ENCODE measurements at places on chromosomes 4 and X. TPM values are rescaled to one million over a fixed set of nuclear protein-coding genes. Genes with fewer than 3 reads are reported as not detected.
A peak's percentile ranks its signal among the peaks of the same experiment; 100 is the strongest.

- H3K27me3 ChIP-seq, result no peaks in the 10 kb centered on the region
- H3K4me1 ChIP-seq, result no peaks in the 10 kb centered on the region
- no peak for DNase-seq
These were observed 61.8 kb downstream of the CLNK start for GRCh38 chr4:10622728-10623127.

- DNase-seq, result no peak
- H3K36me3 ChIP-seq, result peaks cover 95% of the 10 kb centered on the region
- peaks cover 15% of the 10 kb centered on the region for H3K4me1 ChIP-seq
- no peak overlapping the region for H3K4me3 ChIP-seq
These were observed 10.7 kb downstream of the SMARCA5 start for GRCh38 chr4:143524211-143524610.

DNA sequence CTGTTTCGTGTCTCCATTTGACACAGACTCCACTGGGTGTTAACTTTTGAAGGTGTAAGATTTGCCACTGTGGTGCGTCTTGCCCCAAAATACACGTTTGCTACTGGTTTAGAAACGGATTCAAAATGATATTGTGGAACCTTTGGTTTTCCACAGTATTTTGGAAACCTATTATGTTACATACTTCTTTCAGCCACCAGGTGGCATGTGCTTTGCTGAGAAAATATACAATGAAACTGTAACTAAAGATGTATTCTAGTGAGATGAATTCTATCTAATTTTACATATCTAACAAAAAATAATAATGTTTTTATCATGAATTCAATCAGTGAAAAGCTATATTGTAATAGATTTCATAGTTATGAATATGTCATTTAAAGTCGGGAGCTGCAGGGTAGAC, 28.4 kb upstream of the SLITRK4 start:
- no peak overlapping the region for H3K4me3 ChIP-seq
- no peaks in the 10 kb centered on the region for H3K27me3 ChIP-seq
- H3K36me3 ChIP-seq, result no peaks in the 10 kb centered on the region
- H3K27ac ChIP-seq, result no peak overlapping the region

GRCh38 chr4:1347410-1347864, 429 bp downstream of the UVSSA start:
- H3K4me3 ChIP-seq, result peak overlapping the region; percentile 70
- DNase-seq, result peak; percentile 90
- peaks cover 13% of the 10 kb centered on the region for H3K36me3 ChIP-seq
- no peaks in the 10 kb centered on the region for H3K27me3 ChIP-seq
- H3K27ac ChIP-seq, result peak overlapping the region; percentile 98

DNA sequence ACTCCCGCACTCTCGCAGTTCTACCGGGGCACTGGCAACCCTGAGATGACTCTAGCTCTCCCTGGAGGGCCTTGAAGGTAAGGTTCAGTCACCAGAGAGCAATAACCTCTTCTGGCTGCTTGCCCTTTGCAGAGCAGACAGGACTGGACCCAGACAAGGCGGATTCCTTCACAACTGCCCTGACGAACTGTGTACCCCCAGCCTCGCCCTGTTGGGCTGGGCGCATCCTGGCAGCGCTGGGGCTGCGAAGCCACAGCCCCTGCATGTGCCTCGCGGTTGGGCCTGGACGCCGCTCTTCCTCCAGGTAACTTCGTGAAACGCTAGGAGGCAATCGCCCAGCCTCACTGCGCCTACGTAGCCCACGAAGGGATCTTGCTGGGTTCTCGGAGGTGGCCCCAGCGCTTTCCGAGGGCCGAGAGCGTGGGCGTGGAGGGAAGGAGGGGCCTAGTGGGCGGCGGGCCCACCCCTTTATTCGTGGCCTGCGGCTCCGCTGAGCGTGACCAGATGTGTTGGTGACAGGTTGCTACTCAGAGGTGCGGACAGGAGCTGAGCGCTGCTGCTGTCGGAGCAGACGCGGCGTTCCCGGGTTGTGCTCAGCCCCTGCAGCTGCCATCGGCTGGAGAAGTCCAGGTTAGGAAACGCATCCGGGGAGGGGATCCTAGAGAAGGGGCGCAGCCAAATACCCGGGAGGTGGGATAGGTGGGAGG, 1.9 kb upstream of the MAMLD1 start:
- H3K4me1 ChIP-seq, result no peaks in the 10 kb centered on the region
- H3K27me3 ChIP-seq, result no peaks in the 10 kb centered on the region
- H3K27ac ChIP-seq, result no peak overlapping the region
- peak; percentile 63 for DNase-seq
- H3K4me3 ChIP-seq, result peak overlapping the region; percentile 58

- no peaks in the 10 kb centered on the region for H3K36me3 ChIP-seq
- DNase-seq, result no peak
- H3K4me3 ChIP-seq, result no peak overlapping the region
- H3K27ac ChIP-seq, result no peak overlapping the region
- no peaks in the 10 kb centered on the region for H3K27me3 ChIP-seq
These were observed 38.4 kb upstream of the ZNF518B start for GRCh38 chr4:10495651-10496050.

DNA sequence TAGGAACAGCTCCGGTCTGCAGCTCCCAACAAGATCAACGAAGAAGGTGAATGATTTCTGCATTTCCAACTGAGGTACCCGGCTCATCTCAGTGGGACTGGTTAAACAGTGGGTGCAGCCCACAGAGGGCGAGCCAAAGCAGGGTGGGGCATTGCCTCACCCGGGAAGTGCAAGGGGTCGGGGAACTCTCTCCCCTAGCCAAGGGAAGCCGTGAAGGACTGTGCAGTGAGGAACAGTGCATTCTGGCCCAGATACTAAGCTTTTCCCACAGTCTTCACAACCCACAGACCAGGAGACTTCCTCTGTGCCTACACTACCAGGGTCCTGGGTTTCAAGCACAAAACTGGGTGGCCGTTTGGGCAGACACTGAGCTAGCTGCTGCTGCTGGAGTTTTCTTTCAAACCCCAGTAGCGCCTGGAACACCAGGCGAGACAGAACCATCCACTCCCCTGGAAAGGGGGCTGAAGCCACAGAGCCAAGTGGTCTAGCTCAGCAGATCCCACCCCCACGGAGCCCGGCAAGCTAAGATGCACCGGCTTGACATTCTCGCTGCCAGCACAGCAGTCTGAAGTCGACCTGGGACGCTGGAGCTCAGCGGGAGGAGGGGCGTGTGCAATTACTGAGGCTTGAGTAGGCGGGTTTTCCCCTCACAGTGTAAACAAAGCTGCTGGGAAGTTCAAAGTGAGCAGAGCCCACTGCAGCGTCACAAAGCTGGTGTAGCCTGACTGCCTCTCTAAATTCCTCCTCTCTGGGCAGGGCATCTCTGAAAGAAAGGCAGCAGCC, 84.6 kb downstream of the THOC2 start:
- H3K27ac ChIP-seq, result no peak overlapping the region
- H3K27me3 ChIP-seq, result no peaks in the 10 kb centered on the region
- no peaks in the 10 kb centered on the region for H3K36me3 ChIP-seq

DNA sequence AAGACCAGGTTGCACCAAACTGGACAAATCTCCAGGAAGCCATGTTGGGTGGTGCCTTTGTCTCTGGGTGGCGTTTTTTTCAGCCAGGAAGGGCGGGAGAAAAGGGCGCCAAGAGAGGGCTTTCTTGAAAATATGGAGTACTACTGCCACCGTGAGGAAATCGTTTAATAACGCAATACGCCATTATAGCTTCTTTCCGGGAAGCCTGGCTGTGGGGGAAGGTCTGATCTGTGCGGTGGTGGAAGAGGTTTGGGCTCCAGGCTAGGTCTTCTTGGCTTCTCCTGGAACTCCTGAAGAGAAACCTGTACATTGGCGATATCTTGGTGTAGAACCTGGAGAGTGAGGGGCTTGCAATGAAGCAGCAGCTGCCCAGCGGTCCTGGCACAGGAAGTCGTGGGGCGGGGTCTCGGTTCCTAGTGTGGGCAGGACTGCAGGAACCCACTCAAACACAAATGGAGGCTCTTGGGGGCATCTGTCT, 202.7 kb downstream of the OR13H1 start:
- H3K4me1 ChIP-seq, result no peaks in the 10 kb centered on the region
- no peak overlapping the region for H3K4me3 ChIP-seq
- no peaks in the 10 kb centered on the region for H3K27me3 ChIP-seq
- no peak overlapping the region for H3K27ac ChIP-seq
- no peak for DNase-seq

DNA sequence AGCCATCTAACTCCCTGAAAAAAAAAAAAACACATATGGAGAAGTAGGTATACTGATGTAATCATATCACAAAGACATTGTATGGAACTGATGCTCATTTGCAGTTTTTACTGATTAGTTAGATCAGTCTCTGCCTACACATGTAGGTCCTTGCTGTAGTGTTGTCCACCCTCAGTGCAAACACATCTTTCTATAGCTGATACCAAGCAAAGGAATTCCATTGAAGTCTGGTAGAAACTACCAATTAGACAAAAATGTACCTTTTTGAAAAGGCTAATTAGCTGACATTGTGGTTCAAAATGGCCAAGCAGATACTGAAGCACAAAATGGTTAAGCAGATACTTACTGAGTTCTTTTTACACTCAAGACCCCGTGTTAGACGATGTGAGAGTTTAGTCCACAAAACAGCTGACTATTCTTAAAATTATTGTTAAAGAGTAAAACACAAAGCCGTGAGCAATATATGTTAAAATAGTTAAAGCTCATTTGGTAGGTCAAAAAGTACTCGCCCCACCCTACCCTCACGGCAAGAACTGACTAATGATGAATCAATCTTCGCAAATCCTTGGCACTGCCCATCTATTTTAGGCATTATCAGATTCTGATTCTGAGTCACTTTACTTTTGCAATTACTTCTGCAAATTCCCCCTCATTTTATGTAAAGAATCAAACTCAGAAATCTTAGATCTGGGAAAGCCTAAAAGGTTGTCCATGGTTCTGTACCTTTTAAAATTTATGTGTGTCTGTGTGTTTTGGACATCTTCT, 40.4 kb downstream of the COL4A6 start:
- DNase-seq, result no peak
- no peak overlapping the region for H3K4me3 ChIP-seq
- H3K4me1 ChIP-seq, result no peaks in the 10 kb centered on the region
- no peaks in the 10 kb centered on the region for H3K36me3 ChIP-seq
- no peak overlapping the region for H3K27ac ChIP-seq

DNA sequence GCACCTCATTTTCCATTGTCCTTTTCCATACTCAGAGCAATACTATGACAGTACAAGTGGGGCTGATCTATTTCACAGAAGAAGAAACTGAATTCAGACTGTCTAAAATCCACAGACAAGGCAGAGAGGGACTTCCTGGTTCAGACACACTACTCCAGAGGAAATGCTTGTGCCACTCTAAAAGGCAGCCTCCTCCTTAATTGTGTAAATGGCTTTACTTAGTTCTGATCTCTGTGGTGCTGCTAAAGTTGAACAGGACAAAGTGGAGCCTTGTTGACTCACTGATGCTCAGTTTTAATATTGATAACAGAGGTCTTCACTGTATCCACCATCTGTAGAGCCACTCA, 122.4 kb downstream of the KIT start:
- H3K36me3 ChIP-seq, result no peaks in the 10 kb centered on the region
- H3K4me3 ChIP-seq, result no peak overlapping the region

- H3K4me3 ChIP-seq, result no peak overlapping the region
- no peaks in the 10 kb centered on the region for H3K36me3 ChIP-seq
- H3K27me3 ChIP-seq, result no peaks in the 10 kb centered on the region
- H3K4me1 ChIP-seq, result no peaks in the 10 kb centered on the region
- no peak overlapping the region for H3K27ac ChIP-seq
These were observed 69.0 kb downstream of the KLHL13 start for GRCh38 chrX:118047446-118048186.

Gene KLF8
- total RNA-seq, result 16.3 TPM

Gene GNL3L
- 29.0 TPM for total RNA-seq

Gene ADH1A
- 3.6 TPM for total RNA-seq

Gene ITGB1BP2
- total RNA-seq, result 0.38 TPM

Gene SPATA4
- not detected for total RNA-seq

Gene TNIP2
- 43.4 TPM for total RNA-seq

Gene CXXC4
- total RNA-seq, result 0.61 TPM

Gene LEF1
- total RNA-seq, result 9.1 TPM

Gene SHROOM2
- 9.6 TPM for total RNA-seq

Gene CTAG1A
- not detected for total RNA-seq
